ENCODE measurements at places on chromosomes 1 and 21.

- DNase-seq, result no peak
Measured at GRCh38 chr1:67723620-67724019, 38.6 kb downstream of the GADD45A start.

DNA sequence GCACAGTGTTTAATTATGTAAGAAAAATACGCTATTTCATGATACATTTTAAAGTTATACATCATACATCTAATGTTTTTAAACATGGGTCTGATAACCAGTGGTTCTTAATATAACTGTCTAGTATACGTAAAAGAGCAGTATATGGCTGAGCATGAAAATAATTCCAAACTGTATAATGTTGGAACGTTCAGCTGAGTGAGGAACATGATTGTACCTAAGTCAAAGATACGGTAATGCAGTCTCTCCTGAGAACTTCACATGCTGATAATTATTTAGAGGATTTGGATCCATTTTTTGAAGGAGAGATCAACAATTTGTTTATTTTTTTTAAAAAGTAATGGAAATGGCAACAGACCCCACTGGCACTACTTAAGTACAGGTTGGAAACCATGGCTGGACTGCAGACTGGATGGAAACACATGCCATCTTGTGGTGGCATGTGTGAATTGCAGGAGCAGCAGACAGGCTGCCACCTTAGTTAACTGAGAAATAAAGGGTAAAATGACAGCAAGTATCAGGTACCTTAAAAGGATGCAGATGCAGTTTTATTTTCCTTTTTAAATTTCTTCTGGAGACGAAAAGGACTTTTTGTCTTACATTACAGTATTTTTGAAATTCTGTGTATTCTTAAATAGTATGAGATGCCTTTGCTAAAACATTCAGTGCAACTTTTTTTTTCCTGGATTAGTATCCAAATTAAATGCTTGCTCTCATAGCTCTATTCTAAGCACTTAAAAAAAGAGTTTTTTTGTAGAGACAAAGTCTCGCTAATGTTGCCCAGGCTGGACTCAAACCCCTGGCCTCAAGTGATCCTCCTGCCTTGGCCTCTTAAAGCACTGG is 73.8 kb downstream of the MTR start:
- DNase-seq, result no peak

DNA sequence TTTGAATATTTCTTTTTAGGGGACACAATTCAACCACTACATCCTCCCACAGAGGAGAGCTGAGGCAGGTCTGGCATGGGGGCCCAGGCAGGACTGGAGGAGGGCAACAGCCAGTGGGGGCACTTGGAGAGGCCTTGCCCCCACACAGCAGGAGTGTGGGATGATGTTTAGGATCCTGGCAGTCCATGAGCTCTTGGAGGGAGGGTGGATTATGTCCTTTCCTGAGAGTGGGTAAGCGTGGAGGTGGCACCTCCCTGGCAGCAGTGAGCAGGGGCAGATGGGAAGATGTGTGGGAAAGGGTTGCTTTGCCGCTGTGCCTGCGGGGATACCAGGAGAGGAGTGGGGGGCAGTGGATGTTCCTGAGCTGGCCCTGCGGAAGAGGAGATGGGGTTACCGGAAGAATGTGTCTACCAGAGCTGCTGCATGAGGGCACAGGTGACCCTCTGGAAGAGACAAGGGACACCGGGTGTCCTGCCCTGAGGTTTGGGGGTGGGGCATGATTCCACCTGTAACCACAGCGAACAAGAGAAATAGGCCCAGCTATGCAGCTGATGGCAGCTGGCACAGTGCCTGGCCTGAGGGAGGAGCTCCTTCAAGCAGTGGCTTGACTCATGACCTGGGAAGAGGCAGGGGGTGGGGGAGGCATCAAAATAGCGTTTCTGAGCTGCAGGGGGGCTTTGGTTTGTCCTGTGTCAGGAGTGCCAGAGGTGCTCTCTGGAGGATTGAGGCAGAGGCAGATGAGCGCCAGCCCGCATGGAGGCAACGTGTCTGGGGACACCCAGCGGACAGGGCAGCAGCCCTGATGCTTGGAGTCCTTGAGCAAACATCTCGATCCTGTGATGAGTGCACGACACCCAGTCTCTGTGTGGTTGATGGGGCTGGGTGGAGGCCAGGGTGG is 123.9 kb upstream of the TMPRSS2 start:
- DNase-seq, result no peak

DNA sequence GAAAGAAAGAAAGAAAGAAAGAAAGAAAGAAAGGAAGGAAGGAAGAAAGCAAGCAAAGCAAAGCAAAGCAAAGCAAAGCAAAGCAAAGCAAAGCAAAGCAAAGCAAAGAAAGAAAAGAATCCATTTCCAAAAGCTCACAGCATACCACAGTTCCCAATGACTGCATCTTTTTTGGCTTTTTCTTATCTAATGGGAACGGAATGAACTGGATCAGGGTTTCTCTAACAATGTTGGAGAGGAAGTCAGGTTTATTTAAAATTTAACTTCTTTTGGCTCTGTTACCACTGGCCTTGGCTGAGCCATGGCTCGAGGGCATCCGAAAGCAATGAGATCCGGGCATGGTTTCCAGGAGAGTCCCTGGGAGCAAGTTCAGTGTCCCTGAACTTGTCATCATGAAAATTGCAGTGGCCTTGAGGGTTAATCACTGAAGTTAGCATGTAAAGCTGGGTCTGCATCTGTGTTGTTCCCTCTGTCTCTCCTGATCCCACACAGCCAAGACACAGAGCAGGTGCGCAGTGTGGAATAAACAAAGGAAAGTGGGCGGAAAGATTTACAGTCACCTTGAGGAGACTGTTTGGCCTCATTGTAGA is 34.6 kb upstream of the CTPS1 start:
- no peak for DNase-seq

- DNase-seq, result no peak
Measured at GRCh38 chr1:214848101-214848500, 234.4 kb upstream of the KCNK2 start.

- no peak for DNase-seq
Measured at GRCh38 chr1:193486671-193487229, 300.3 kb upstream of the B3GALT2 start.

GRCh38 chr1:119250299-119250698 is 109.8 kb upstream of the WARS2 start:
- DNase-seq, result no peak

DNA sequence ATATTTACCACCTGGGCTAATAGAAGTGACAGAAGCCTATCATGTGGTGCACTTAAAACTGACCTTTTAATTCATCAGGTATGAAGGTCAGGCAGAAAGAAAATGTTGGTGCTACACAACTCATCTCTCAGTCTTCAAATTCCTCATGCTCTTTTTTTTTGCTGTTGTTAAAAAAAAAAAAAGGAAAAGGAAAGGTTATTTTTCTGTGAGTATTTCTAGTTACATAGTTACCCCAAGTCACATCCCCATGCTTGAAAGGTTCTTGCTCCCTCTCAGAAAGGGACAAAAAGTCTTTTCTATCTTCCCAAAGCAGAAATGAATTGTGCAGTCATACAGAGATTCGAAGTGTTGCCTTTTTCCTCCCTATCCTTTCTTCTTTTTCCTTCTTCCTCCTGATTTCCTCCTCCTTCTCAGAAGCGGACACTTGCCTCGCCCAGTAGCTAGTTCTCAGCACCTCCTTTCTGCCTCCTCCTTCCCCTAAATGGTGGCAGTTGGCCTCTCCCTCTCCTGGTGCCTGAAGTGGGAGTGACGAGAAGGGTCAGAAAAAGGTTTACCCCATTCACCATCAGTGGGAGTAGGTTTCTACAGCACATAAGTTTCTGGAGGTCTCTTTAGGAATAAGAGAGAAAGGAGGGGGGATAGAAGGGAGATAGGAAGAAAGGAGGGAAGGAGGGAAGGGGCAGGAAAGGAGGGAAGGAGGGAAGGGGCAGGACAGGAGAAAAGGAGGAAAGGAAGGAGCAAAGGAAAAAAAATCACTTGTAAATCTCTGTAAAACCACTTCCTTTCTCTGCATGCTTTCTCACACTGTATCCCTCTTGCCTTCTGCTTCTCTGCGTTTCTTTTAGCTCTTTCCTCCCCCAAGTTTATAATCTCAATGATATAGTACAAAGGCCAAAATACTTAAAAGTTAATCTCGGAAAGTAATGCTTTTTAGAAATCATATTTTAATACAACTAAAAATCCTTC is 20.4 kb upstream of the C1orf105 start:
- DNase-seq, result no peak

GRCh38 chr21:25515484-25516405 is 91.5 kb downstream of the MRPL39 start:
- no peak for DNase-seq

DNA sequence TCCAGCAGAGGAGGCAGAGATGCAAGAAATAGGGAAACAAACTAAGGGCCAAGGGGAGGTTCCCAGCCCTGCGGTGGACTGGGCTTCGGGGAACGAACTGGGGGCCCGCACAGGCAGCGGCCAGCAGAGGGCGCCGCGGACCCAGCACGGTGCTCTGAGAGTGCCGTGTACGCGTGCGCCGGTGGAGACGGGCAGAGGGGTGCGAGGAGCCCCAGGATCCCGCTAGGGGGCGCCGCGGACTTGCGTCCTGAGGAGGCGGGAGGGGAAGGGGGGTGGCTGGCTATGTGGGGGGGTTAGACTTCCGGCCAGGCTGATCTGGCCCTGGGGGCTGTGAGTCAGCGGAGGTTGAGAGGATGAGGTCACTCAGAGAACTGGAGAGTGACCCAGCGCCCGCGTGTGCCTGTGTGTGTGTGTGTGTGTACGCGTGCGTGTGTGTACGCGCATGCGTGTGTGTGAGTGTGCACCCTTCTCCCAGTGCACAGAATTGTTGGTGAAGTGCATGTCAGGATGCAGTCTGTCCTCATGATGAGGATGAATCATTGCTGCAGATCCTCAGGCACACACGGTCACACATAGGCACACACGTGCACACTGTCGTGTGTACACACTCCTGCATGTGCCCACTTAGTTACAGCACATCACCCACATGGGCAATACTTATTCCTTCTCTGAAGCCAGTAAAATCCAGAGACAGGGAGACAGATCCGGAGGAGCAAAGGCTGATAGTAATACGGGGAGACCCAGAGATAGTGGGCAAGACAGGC is 17.0 kb downstream of the NES start:
- peak; percentile 81 for DNase-seq

- DNase-seq, result no peak
Measured at GRCh38 chr21:37915941-37916309, 332 bp downstream of the KCNJ6 start.

- no peak for DNase-seq
Measured at GRCh38 chr1:5616366-5617178, 375.7 kb downstream of the NPHP4 start.

GRCh38 chr21:42666925-42667324 is 13.5 kb downstream of the PDE9A start:
- DNase-seq, result no peak

- DNase-seq, result no peak
Measured at GRCh38 chr1:153470707-153471106, 10.3 kb upstream of the S100A7 start.

DNA sequence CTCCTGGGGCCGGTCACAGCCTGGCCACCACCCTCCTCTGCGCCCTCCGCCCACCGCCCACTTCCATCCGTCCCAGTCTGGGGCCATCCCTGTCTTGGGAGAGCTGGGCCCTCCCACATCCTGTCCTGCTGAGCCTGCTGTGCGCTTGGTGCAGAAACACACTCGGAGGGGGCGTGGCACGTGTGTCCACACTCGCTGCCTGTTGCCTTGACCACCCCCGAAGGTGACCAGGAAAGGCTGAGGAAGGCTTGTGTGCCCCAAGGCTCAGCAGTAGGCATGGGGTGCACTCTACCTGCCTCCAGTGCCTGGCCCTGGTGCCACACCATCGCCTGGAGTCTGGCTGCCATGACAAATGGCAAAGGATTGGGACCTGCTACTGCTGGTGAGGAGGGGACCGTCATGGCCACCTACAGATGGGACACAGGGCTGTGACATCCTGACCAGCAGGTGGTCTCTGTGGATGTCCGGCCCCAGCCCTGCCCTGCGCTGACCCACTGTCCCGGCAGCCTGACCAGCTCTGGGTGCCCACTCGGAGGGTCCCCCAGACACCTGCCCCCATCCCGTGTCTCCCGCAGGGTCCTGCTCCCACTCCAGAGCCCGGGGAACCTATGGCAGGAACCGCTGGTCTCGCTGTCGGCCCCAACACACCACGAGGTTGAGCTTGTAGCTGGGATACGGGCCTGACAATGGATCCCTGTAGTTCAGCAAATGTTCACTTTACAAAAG is 23.2 kb upstream of the PTTG1IP start:
- no peak for DNase-seq

DNA sequence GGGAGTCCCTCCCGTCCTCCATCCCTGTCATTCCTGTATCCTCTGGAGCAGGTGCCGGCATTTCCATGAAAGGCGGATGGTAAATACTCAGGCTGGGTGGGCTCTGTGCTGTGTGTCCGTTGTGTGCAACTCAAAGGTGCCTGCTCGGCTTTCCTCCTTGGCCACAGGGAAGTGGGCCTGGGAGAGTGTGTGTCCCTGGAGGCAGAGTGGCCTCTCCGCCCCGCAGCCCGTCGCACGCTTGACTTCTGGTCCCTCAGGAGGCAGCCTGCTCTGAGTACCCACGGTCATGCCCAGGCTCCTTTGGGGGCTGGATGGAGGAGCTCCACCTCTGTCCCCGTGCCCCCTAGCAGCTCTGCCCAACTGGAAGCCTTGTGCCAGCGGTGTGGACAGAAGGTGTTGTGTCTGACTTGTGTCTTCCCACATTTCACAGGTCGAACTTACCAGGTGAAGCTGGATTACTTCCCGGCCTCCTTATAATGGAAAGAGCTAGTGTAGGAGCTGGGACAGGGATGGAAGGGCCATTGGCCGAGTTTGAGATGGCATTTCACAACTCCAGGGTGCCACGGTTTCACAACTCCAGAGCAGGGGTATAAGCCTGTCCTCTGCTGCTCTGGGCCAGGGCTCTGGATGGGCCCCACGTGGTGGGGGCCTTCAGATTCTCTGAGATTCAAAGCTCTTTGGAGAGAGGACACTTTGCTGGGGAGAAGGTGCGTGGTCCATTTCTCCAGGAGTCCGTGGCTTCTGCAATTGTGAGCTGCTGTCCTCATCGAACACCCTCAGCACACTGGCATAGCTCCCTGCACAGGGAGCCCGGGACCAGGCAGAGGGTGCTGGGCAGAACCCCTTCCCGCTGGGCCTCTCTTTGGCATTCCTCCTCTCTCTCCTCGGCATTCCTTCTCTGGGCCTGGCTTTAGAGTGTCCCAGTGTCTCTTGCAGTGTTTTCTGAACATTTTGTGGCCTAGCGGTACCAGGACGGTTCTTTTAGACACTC is 152.7 kb upstream of the COL6A1 start:
- DNase-seq, result no peak

Measured in nucleus accumbens (tissue), 56 donors.